HT1080 (cell line): ENCODE measurements at places on chromosomes 13 and 19. TPM values are rescaled to one million over a fixed set of nuclear protein-coding genes. Genes with fewer than 3 reads are reported as not detected.

DNA sequence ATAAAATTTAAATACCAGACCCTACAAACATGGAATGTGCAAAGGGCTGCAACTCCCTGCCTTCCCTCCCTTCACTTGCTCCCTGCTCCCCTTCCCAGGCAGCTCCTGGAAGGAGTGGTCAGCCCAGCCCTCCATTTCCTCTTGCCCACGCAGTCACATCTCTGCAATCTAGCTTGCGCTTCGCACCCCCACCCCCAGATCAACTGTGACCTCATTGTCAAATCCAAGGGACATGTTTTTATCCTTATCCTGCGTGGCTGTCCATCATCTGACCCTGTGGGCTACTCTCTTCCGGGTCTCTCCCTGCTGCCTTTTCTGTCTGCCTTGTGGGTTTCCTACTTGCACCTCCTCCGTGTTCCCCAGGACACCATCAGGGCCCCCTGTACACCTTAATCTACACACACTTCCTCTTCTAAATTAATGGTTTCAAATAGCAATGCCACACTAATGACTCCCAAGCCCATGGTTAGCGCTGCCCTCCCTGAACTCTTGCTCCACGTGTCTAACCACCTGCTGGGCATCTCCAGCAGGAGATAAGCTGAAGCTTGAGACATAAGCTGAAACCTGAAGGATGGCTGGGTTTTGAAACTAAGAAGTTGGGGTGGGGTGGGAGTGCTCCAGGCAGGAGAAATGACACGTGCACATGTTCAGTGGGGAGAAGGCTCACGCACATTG lies 118.3 kb downstream of the USP12 start:
- peak; percentile 12 for DNase-seq

DNA sequence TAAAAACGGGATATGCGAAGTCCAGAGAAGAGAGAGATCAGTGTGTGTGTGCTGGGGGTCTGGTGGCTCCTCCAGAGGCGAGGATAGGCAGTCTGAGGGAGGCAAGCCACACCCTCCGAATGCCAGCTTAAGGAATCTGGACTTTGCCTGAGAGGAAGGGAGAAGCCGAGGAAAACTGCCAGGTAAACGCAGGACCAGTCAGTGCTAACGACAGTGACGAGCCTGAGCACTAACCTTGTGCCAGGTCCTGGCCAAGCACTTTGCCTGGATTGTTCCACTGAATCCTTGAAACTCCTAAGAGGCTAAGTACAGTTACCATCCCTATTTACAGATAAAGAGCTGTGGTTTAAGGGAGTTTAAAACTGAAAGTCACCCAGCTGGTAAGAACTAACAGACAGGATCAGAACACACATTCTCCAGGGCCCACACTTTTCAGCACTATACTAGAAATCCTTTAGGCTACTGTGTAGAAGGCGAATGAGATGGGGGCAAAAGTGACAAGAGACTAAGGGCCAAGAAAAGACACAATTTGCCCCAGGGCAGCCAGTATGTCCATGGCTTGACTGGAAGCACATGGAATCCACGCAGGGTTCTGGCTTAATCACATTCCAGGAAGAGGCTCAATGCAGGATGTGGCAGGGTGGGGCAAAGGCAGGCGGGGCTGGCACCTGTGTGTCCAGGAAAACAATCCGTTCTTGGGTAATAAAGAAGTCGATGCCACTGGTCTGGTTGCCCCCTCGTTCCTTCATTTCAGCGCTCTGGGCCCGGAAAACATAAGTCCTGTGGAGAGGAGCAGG lies 15.1 kb downstream of the SMG9 start:
- DNase-seq = no peak

- no peak for DNase-seq
Measured at GRCh38 chr19:45146741-45147205, 14.0 kb downstream of the NKPD1 start.

GRCh38 chr13:66407128-66407527 lies 823.0 kb downstream of the PCDH9 start:
- DNase-seq = no peak

GRCh38 chr19:2887391-2887914 lies 13.3 kb upstream of the ZNF57 start:
- peak; percentile 30 for DNase-seq

GRCh38 chr19:48795055-48795684 lies 15.7 kb downstream of the BCAT2 start:
- DNase-seq = peak; percentile 91

GRCh38 chr13:77548095-77548494 lies 12.6 kb downstream of the SCEL start:
- no peak for DNase-seq

Gene ZNF573
- total RNA-seq = 6.3 and 6.4 TPM in 2 replicates

Gene DCT
- total RNA-seq = 2.2 and 3.2 TPM in 2 replicates

Gene ZBTB7A
- total RNA-seq = 8.8 and 17.2 TPM in 2 replicates
